ENCODE measurements at places on chromosomes 7 and 10. TPM values are rescaled to one million over a fixed set of nuclear protein-coding genes. Genes with fewer than 3 reads are reported as not detected.

The FAM241B gene
- 6.5 TPM for total RNA-seq

GRCh38 chr10:90958781-90959180 lies 37.9 kb upstream of the ANKRD1 start:
- DNase-seq: no peak

The MKX gene
- 1.2 TPM for total RNA-seq

DNA sequence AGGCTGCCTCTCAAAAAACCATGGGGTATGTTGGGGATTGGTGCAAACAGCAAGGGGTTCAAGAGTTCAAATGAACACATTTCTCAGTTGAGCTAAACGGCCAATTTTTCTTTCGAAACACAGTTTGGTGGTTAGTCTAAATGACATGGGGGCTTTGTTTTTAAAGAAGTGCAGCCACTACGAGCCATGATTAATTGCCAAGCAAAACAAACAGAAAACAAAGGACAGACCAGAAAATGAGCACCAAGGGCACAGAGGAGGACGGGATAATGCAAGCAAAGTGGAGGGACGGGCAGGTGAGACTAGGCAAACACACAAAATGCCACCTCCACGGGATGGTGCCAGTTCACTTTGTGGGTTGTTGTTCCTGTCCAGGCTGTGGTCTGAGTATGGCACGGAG lies 64.5 kb upstream of the PDLIM1 start:
- DNase-seq: no peak

DNA sequence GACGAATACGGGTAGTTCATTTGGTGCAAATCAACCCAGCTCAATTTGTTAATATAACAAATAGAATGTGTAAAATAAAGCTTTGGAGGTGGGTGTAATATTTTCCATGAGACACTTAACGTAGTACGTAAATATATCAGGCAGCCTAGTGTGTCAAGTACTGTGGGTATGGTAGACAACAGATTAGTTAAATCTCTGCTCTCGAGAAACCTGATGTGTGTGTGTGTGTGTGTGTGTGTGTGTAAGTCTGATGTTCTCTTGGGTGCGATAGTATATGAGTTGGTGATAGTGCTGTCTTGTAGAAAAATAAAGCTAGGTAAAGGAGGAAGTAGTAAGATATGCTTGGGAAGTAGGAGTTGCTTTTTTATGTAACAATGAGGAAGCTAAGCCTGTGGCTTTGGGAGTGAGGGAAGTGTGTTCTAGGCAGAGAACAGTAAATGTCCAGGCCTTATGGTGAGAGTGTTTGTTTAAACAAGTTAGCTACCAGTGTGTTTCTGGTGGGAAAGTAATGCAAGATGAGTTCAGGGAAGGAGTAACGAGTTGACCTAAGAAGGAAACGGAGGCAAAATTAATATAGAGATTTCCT lies 26.1 kb downstream of the WAC start:
- DNase-seq: peak; percentile 30

DNA sequence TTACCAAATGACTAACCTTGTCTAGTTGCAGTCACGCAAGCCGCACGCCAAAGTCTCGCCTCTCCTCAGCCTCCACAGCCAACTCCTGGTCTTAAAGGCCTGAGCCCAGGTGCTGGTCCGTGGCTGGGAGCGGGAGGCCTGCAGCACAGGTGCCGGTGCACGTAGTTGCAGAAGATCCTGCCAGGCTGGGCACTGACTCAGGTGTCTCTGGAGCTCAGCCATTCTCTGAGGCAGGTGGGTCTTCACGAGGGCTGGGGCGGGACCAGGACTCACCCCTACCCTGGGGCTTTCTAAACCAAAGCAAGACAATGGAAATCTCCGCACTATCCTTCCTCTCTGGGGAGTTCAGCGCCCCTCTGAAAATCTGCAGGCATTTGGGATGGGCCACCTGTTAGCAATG lies 216.4 kb downstream of the MLLT10 start:
- no peak for DNase-seq

DNA sequence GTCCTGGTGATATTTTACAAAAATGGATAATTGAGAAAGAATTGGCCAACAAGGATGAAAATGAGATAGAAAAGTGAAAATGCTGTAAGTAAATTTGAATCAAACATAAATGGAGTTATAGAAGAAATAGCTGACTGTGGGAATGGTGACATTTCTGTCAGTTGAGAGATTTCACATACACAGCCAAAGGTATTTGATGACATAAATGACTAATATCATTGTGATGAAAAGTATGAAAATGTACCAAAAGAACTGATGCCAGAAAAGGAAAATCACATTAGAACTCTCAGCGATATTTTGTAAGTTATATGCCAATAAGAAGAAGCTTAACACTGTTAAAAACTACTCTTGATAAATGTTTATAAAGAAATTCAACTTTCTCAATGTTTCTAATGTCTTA lies 54.9 kb downstream of the TFPI2 start:
- DNase-seq: no peak

DNA sequence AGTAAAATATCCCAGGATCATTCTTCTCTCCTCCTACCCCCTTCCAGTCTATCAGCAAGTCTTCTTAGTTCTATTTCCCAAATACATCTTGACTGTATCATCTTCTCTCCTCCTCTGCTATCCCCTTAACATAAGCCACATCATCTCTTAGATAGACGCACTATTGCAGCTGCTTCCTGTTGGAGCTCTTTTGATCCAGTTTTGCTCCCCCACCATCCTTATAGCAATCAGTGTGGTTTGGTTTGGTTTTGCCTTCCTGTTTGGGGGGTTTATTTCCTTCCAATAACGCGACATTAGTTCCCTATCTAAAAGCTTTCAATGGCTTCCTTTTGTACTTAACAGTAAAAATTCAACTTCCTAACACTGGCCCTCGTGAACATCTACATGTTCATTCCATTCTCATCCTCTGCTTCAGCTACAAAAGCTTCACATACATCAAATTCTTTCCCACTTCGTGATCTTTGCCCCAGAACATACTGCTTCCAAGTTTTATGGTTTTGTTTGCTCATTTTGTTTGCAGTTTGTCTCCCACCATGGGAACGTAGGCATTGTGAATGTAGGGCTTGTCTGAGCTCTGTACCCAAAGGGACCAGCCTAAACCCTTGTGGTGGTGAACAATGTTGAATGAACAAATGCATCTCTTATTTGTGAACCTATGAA lies 33.7 kb upstream of the PLXDC2 start:
- no peak for DNase-seq

The PNLIPRP1 gene
- 1.7 TPM for total RNA-seq

GRCh38 chr7:19242246-19242645 lies 97.0 kb upstream of the FERD3L start:
- no peak for DNase-seq

The PNLIPRP3 gene
- not detected for total RNA-seq

DNA sequence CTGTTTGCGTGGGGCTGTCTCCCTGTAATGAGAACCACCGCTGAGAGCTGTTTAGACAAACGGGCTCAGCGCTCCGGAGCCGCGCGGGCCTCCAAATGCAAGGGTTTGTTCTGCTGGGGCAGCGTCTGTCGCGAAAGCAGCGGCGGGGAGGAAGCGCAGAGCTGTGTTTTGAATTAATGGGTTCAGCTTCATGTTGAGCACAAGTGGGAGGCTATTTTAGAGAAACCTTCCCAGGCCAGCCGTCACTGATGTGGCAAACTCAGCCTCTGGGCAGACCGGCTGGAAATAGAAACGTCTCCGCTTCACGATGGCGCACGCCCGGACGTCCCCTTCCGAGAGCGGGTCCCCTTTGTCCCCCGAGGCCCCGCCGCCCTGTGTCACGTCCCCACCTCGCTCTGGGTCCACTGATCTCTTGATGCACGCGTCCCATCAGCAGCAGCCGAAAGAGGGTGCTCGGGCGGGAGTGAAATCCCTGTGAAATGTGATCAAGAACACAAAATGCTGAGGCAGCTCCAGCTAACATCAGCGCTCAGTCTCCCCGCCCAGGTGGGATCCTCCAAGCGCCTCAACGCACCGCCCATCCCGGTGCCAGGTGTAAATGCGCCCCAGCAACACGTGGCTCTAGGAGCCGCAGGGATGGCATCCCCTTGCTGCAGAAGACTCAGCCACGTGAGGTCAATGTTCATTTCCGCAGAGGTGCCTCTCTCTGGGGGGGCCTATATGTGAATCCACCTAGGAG lies 44.9 kb downstream of the BAMBI start:
- no peak for DNase-seq

DNA sequence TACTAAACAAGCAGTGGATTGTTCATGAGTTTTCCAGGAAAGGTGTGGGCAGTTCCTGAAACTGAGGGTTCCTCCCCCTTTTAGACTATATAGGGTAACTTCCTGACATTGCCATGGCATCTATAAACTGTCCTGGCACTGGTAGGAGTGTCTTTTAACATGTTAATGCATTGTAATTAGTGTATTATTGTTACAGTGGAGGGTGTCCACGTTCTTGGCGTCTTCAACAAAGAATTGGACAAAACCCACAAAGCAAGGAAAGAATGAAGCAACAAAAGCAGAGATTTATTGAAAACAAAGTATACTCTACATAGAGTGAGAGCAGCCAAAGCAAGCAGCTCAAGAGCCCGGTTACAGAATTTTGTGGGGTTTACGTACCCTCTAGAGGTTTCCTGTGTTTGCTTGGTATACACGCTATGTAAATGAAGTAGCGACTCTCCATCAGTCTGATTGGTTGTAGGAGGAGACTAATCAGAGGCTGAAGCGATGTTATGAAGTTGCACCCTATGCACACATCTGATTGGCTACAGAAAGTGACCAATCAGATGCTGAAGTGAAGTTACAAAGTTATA lies 175.2 kb downstream of the NSUN6 start:
- DNase-seq: no peak

DNA sequence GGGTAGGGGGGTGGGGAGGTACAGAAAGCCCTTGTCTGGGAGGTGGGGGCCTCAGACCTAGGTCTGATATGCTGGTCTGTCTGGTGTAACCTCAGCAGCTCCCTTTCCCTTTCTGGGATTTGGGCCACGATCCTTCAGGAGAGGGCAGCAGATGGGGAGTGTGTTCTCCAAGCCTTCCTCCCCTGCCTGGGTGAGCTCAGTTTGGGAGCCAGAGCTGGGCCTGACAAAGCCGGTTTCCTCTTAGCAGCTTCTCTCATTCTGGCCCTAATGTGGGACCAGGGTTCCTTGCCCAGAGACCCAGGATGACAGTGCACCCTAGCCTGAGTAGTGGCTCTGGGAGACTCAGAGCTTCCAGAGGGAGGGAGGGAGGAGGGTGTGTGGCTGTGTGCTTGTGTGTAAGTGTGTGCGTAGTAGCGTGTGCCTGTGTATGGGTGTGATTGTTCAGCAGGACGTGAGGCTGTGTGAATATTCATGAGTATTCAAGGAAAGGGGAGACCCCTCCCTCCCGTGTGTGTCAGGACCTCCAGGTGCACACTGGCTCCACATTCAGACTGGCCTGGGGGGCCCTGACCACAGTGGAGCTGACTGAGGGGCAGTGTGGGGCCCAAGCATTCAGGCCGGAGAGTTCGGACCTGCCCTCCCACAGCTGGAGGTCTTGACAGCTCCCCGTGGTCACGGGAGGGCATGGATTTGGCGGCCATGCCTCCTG lies 96.5 kb downstream of the ZMIZ1 start:
- no peak for DNase-seq

GRCh38 chr7:73312831-73313520 lies 4.3 kb upstream of the NSUN5 start:
- DNase-seq: peak; percentile 76

DNA sequence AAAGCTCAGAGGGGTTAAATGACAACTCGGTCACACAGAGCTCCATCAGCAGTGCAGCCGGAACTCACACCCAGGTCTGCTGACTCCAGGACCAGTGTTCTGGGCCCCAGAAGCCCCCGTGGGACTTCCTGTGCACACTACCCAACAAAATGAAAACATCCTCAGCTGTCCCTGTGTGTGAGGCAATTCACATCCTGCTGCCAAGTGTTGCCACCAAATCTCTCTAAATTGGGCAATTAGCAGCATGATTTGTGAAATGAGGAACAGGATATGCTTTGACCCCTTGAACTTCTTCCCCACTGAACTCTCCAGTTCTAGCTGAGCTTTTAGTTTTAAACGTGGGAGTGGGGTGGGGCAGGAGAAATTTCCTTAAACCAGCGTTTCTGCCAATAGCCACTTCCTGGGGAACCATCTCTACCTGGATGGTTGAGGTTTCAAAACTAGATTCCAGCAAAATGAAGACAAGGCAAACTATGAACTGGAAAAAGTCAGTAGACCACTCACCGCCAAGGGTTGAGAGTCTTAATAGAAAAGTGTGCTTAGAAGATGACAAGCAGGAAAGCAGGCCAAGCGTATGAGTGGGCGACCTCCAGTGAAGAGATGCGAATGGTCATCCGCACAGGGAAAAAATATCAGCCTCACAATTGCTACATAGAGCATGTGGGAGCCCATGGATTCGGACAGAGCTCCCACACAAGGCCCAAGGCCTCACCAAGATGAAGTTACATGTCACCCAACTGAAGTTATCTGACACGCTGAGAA lies 51.9 kb upstream of the CHST15 start:
- DNase-seq: no peak

The MYL10 gene
- total RNA-seq: not detected

The TCF7L2 gene
- 23.0 TPM for total RNA-seq

DNA sequence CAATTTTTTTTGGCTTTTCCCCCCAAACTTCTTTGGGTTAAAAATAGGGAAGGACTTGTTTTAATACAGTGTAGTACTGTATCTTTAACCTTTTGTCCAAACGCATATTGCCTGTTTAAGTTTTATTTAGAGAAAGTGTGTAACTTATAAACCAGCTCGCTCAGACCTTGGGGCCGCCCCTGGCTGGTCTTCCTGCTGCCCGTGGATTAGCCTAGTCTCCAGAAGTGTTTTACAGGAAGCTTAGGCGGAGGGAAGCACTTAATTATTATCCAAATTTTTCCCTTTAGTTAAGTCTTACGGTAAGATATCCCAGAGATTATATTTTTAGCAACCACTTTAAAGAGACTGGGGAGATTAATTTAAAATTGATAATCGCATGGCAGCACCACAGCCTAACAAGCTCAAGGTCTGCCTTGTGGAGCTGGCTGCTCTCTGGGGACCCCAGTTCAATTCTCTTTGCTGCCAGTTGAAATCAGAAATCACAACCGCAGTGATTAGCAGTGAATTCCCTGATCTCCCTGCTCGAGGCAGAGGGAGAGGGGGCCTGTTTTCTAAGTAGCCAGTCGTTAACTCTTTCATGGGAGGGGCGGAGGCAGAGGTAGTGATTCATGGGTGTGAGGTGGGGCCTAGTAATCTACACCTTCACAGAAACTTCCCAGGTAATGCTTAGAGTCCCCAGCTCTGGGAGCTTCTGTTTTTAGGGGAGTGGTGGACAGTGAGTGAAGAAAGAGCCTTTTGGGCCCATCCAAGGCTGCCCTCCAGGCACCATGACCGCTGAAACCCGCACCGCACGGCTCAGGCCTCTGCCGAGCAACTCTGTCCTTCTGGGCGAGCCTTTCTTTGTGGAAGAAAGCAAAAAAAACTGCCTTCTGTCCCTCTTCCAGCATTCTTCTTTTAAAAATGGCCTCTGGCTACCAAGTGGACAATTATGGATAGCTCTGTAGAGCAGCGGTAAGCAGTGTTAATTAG lies 548.7 kb upstream of the GALNT17 start:
- peak; percentile 49 for DNase-seq

- DNase-seq: no peak
Measured at GRCh38 chr10:14625192-14625631, 149.5 kb downstream of the FAM107B start.
